Stimulated activated CD4-positive, alpha-beta T cell treated with anti-CD3 and anti-CD28 coated beads, Interleukin-15, amount 100 ng/mL, for 48 hours (primary cell): ENCODE measurements at places on chromosomes 3 and 15.

DNA sequence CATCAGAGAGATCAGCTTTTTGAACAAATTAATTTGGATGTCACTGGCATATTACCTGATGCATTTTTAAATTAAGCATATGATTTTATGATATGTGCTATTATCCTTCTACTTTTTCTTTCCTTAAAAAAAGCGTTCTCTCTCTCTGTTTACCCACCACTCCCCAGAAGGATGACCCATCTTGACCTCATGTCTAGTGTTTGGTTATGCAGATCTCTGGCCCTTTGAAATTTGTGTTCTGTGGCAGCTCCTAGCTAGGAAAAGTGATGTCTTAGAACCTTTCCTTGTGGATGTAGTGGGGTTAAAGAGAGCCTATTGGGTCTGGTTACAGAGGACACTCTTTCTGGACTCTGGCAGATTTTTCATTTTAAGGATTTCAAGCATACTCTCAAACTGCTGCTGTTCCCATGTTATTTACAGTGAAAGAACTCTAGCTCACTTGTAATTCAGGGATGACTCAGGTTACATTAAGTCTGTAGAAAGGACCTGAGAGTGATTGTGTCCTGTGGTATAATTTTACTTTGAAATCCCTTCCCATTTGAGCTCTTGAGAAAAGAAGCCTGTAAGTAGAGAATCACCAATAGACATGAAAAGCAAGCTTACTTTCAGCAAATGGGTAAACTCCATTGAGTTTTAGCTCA, 23.8 kb downstream of the ARHGEF26 start:
- DNase-seq: no peak

DNA sequence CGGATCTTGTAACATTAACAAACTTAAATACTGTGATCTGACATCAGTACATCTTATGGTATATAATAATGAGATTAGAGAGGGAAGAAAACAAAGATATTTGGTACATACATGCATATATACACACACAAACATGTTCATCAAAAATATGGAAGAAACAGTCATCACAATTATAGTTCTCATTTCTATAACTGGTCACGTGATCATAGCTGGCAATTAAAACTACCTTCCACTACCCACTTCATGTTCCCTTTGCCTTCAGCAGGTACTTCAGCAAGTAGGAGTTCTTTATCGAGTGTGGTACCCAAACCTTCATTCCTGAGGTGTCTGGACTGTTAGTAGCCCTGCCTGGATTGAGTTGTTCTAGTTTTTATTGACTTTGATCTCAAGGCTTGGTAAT, 70.9 kb upstream of the ALDH1A3 start:
- no peak for DNase-seq

DNA sequence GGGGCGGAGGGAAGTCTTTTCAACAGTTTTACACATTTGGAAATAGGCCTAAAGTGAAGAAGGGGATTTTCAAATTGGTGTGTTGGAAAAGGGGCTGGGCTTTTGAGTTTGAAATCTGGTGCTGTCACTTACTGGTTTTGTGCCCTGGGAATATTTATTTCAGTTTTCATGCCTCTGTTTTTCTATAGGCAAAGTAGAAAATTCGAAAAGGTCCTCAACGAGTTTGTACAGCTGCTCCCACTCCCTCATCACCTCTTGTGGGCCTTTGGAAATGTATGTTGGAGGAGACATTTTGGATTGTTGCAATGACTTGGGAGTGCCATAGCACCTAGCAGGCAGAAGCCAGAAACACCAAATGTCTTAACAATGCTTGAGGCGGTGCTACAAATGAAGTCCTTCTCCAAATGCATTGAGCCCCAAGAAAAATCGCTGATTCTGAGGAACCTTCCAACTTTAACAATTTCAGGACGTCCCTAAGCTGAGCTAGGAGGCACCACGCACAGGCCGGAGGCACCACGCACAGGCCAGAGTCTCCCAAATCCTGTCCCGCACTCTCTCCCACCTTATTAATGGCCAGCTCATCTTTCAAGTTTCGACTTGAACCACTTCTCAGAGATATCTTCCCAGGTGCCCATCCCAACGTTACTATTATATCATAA, 639 bp upstream of the POLR2M start:
- DNase-seq: no peak

DNA sequence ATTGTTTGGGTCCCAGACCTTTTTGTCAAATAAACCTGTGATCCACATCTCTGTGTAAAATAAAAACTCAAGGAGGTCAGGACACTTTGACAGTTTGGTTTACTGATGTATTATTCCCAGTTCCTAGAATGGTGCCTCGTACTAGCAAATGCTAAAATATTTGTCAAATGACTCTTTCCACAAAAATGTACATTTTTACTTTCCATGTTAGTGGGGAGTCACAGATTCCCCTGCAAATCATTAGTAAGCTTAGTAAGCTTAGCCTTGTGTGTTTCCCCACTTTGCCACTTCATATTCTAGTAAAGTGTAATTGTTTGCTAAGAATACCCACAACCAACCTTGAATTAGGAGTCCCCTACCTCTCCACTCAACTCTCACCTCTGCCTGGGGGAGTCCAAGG, 2.4 kb upstream of the MAGI1 start:
- no peak for DNase-seq

DNA sequence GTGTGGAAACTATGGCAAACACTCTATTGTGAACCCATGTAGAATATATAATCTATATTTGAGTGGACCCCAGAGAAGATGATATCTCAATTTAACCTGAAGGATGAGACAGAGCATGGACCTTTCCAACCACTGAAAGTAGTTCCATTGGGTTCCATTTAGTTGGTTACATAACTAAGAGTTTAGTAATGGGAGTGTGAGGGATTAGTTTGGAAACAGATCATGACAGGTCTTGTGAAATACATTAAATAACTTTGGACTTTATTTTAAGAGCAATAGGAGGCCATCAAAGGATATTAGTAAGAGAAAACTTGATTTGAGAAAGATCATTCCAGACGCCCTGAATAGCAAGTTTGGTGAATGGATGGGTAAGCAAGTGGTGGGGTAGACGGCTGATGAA, 487.2 kb upstream of the ROBO2 start:
- no peak for DNase-seq

DNA sequence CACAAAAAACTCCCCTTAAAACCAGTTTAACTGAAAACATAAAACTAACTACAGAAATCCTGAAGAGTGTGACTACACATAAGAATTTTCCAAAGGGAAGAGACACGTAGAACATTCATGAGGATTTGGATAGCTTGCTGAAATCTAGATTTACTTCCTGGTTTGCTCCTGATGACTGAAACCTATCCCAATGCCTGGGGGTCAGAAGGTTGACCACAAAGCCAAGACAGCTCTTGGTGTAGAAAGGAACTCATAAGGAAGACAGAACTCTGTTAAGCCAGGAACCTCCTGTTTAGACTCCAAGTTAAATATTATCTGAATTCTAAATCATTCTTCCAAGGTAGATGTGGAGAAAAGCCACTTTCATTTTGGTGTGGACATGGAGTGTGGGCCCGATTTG, 92.8 kb downstream of the TFG start:
- no peak for DNase-seq

DNA sequence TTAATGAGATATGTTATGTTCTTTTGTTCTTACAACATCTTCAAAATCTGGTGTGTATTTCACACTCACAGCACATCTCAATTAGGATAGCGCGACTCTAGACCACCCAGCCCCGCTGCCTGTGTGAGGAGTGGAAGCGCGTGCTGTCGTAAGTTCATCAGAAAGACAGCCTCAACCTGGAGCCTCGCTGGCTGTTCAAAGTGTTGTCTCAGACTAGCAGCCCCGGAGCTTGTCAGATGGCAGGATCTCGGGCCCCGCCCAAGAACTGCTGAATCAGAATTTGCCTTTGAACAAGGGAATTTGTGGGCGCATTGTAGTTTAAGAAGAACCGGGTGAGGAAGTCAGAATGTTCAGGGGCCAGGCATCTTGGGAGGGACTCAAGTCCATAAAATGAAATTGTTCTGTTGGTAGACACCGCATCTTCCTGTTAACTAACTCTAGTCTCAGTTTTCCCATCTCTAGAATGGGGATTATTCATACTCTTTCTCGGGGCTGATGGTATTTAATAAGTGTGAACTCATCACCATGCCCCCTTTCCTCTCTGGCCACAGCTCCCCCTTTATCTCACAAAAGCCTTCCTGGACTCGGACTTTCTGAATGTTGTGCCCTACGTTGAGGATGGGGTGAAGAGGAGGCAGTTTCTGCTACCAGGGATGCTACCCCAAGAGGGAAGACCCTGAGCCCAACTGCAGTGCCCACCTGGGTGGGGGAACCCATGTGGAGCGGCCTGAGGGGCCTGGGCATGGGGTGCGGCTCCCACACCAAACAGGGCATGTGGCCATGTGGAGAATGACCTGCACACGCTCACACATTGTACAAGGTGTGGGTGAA, 40.4 kb downstream of the BHLHE40 start:
- DNase-seq: peak; percentile 69

DNA sequence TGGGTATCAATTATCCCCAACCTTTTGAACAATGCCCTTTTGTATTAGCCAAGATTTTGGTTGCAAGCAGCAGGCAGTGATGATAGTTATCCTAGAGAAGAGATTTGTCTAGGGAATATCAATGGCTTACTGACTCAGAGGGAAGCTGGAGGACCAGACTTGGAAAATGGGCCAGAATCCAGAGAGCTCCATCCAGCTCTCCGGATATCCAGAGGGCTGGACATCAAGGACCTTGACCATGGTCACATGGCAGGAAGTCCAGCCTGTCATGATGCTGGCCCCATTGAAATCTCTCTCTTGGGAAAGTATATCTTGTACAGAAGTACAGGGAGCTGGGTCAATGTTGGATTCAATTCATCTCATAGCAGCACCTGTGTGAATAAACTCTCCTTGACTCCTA, 148.5 kb upstream of the PDZRN3 start:
- DNase-seq: no peak

DNA sequence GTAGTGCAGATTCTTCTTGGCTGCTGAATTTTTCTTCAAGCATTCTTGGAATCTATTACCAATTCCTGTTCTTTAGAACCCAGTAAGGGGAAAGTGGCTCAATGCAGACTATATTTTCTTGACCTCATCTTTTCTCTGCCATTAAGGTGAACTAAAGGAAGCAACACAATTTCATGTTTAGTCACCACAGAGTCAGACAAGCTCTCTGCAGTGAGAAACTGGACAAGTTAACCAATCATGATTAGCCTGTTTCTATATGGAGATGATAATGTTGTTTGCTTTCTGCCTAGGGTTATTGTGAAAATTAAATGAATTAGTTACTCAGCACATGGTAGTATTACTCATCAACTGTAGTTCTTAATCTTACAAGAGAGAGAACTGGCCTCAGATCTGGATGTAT, 1075.1 kb downstream of the AGBL1 start:
- no peak for DNase-seq

DNA sequence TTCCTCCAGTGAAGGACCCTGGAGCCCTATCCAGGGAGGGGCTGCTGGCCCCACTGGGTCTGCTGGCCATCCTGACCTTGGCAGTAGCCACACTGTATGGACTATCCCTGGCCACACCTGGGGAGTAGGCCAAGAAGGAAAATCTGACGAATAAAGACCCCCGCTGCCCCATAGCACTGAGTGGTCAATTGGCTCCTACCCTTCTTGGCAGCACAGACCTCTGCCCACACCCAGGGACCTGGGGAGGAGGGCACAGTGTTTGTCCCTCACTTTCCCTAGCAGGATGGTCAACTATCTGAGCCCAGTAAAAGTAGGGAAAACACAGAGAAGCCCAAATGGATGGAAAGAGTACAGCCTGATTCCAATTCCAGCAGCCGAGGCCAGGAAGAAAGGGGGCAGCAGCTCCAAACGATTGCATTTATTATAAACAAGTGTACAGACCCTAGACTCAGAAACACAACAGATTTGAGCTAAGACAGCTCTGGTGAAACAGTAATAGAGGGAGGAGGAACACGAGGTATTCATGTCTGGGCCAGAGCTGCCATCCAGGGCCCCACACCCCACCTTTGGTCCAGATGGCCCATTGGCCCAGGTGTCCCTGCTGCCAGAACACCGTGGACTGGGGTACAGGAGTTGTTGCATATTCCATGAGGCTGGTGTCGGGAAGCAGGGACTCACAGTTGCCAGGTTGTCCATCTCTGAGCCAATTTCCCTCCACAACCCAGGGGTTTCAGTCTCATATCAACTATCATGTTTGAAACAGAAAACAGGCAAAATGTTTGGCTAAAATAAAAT, 21.1 kb downstream of the ATRIP start:
- DNase-seq: no peak

- DNase-seq: no peak
These were observed 618.6 kb downstream of the NAALADL2 start for GRCh38 chr3:175477651-175478224.

- DNase-seq: no peak
These were observed 16.6 kb downstream of the TMEM158 start for GRCh38 chr3:45209526-45209925.

DNA sequence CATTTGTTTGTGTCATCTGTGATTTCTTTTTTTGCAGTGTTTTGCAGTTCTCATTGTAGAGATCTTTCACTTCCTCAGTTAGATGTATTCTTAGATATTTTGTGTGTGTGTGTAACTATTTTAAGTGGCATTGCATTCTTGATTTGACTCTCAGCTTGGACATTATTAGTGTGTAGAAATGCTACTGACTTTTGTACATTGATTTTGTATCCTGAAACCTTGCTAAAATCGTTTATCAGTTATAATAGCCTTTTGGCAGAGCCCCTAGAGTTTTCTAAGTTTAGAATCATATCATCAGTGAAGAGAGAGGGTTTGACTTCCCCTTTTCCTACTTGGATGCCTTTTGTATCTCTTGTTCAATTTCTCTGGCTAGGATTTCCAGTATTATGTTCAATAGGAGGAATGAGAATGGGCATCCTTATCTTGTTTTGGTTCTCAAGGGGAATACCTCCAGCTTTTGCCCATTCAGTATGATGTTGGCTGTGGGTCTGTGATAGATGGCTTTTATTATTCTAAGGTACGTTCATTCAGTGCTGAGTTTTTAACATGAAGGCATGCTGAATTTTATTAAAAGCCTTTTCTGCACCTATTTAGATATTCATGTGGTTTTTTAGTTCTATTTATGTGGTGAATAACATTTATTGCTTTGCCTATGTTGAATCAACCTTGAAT, 211.7 kb downstream of the MBNL1 start:
- DNase-seq: no peak

GRCh38 chr15:53549697-53550305, 209.7 kb downstream of the WDR72 start:
- no peak for DNase-seq

DNA sequence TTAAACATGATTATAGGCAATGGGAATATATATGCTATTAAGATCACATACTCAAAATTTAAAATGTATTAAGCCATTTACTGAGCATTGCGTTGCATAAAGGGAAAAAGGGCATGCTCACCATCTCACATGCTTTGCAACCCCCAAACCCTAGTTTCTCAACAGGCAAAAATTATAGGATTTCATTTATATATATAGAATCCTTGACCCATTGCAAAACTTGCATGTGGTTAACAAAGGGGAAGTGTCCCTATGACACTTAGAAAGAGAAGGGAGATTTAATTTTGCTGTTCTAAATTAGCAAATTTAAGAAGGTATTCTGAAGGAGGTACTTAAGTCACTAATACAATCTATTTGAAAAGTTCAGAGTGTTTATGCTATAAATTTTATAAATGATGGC, 837.8 kb downstream of the DIPK2A start:
- no peak for DNase-seq
